ENCODE measurements at places on chromosomes 3 and 15.

DNA sequence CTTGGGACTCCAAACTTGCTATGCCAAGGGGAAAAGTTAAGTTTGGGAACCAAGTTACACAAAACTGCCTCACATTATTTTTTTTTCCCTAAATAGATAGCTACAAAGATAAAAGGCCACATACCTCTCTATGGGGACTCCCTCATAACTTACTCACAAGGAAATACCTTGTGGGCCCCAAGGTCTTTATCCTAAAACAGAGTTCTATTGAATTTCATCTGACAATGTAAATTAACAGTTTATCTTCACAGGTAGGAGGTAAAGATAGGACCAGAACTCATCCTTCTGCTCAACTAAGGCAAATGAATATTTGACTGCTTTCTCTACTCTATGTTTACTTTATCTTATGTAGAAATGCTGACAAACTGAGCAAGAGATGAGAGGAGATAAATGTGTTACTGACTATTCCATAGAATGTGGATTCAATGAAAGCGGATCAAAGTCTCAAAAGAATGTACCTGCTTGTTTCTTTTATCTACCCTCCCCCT is 1278.0 kb downstream of the OTOL1 start:
- DNase-seq = no peak

DNA sequence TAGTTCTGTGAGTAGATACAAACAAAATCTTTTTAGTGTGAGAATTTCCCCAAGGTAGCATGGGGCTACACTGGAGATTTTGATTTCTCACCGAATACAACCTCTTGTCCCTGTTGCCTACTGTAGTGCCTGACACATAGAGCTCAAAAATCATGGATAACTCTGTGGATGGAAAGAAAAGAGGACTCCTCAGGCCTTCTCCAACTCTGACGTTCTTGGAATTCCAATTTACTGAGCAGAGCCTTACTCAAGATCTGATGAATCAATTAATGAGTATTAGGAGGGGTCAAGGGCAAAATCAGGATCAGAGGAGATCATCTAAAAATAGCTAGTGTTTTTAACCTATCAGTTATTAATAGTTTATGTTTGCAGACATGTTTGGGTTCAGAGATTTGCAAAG is 46.7 kb upstream of the PYDC2 start:
- DNase-seq = no peak

DNA sequence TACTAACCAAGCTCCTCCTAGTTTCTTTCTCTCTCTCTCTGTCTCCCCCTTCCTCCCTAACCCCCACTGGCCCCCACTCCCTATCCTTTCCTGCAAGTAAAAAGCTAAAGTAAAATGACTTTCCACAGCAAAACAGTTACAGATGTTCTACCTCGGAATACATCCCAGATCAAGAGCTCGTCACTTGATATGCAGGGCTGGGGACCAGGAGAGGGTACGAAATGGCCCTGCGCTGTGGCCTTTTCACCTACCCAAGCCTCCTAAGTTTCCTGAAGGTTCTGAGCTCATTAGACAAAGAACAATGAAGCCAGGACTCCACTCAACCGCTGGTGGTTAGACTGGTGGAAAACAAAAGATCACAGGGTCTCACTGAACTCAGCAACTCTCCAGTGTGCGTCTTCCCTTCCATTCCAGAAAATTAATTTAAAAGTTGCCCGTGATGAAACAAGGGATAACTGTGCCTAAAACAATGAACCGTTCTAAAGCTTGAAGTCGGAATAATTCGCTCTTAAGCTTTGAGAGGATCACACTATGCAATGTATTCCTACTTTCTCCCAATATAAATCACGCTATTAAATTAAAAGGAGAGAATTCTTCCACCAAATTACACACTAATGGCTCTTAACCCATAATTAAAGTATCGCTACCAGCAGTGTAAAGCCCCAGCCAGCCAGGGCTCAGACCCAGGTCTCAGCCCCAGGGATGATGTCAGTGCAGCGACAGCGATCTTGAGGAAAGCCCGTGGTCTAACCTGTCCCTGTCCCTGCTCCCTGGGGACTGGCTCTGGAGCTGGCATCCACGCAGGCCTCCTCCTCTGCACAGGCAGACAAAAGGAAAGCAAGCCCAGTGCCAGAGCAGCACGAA is 5.0 kb downstream of the VGLL4 start:
- no peak for DNase-seq

- DNase-seq = no peak
Observed at GRCh38 chr3:142611206-142611605, 15.0 kb downstream of the PLS1 start.

DNA sequence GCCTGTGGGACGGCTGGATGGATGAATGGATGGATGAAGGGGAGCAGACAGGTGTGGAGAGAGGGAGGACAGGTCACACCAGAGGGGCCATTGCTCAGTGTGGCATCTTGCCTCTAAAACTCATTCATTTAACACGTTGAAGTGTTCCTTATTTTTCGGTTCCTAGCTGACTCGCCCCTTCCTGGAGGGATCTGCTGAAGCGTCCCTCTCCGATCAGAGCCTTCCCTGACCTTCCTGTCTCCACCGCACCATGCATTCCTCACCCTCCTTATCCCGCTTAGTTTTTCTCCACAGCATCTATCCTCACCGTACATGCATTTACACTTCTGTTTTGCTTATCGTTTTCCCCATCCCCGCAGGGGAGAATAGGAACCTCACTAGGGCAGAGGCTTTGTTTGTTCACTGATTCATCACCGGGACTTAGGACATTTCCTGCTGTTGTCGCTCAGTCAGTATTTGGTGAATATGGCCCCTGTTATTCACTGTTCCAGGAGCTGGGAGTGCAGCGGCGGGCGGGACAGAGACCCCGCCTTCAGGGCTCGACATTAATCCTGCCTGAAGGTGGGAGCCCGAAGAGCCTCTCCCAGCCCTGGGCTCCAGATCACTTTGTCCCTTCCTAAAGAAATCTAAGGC is 32.0 kb downstream of the FOXL2 start:
- DNase-seq = no peak

GRCh38 chr3:24578951-24579421 is 84.3 kb upstream of the THRB start:
- no peak for DNase-seq

- no peak for DNase-seq
Observed at GRCh38 chr15:68572309-68572708, 6.5 kb upstream of the CORO2B start.

GRCh38 chr3:100899440-100900091 is 93.7 kb downstream of the ABI3BP start:
- no peak for DNase-seq

GRCh38 chr3:29291982-29292363 is 11.1 kb downstream of the RBMS3 start:
- DNase-seq = no peak

DNA sequence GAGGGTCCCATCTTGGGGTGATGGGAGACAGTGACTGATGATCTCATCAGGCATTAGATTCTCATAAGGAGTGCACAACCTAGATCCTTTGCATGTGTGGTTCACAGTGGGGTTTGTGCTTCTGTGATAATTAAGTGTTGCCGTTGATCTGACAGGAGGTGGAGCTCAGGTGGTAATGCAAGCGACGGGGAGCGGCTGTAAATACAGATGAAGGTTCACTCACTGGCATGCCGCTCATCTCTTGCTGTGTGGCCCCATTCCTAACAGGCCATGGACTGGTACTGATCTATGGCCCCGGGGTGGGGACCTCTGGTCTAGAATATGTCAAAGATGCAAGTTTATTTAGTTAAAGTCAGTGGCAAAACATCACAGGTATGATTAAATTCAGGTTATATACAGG is 8.7 kb downstream of the MEF2A start:
- DNase-seq = no peak

DNA sequence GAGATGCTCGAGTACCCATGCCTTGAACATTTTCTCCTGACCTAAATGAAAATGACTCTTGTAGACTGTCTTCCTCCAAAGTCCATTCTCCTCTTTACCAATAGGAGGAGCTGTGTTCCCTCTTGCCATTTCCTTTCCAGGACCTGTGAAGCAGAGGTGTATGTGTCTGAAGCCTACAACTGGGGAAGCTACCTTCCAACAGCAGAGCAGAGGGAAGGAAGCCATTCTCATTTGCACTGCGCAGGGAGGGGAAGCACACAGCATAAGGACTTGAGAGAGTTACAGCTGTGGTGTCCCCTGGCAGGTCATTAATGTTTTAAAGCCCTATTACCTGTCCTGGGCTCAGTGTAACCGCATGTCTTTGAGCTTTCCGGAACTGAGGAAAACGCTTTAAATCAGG is 38.7 kb downstream of the HSPBAP1 start:
- no peak for DNase-seq

DNA sequence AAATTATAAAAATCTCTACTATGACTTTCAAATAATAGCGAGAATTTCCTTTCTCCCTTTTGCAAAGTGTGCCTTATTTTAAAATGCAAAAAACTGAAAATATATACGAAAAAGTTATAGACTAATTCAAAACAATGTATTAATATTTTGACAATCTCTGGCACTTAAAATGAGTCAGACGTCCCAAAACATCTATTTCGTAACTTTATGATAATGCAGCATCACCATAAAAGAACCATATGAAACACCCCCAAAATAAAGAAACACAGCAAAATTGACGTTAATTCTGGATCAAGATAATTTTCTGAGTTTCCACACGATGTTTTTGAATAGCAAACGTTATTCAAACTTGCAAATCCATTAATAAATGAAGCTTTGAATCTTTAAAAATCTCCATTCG is 1.0 kb downstream of the COPS2 start:
- no peak for DNase-seq

DNA sequence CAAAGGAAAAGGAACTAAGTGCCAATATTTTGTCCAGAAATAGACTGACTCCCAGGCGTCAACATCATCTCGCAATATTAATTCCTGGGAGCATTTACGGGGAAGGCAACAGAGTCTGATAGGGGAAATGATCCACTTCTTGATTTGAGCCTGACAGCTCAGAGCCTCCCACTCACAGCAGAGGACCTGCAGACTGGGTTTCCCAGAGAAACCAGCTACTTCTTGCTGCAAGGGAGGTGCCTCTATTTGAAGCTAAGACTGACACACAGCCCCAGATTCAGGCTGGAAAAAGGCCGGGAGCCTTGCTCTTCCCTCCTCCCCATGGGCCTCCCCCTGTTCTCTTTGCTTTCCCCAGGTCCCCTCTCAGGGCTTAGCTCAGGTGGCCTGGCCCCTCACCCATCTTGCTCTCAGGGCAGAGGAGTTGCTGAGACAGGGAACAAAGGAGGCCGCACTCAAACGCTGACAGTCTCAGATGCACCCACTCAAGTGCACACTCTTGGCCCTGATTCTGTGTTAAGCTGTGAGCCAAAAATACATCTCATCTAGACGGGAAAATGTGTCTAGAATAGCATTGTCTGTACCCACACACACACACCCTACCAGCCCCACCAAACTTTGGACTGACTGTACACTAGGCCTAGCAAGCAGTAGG is 49.8 kb upstream of the DCLK3 start:
- DNase-seq = no peak

GRCh38 chr3:26515351-26515750 is 107.2 kb upstream of the LRRC3B start:
- no peak for DNase-seq

DNA sequence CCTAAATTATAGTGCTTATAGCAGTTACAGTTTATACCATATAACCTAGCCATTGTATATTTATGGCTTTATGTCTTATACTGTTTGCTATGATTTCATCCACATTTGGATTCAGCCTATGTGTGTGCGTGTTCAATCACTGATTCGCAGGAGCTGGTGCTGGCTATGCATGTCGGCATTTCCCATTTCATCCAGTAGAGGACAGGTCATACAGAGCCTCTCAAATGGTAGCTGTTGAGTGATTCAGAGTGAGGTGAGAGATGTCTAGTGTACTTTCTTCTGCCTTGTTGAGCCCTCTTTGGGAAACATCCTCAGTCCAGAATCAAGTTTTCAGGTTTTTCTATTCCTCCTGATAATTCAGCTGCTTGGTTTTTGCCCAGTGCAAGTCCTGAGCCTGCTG is 76.1 kb downstream of the FRMD4B start:
- no peak for DNase-seq

- DNase-seq = no peak
Observed at GRCh38 chr15:89455535-89455934, 40.8 kb downstream of the RHCG start.

DNA sequence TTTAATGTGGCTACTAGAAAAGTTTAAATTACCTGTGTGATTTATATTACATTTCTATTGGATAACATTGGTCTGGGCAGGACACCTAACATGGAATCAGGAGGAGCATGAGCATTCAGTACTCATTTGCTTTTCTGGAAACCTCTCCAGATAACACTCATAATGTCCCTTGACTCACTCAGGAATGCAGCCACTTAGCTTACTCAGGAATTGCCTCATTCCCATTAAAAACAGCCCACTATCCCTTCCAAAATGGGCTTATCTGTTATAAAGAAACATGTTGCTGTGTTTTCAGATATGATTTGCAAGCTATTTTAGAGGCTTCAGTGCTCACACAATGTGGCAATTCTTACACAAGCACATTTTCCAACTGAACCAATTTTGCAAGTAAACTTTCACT is 17.1 kb downstream of the GBE1 start:
- no peak for DNase-seq

DNA sequence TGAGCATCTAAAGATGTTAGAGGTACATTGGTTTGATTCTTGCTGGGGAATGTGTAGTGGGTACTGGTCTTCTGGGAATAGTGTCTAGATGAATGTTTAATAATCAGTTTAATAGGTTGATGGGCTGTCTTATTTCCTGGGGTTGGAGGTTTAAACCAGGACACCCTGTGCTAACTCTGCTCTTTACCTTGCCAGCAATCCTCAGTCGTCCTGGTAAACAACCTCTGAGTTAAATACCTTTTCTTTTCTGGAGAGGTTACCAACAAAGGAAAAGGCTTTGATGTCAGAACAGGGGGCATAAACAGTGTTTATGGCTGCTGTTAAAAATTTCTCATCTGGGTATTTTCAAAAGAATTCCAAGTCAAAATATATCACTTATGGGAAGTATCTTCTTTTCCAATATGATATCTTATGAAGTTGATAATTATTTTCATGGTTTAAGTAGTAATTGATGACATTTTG is 23.5 kb downstream of the MITF start:
- DNase-seq = no peak

GRCh38 chr3:186746008-186746407 is 28.8 kb downstream of the KNG1 start:
- DNase-seq = no peak

DNA sequence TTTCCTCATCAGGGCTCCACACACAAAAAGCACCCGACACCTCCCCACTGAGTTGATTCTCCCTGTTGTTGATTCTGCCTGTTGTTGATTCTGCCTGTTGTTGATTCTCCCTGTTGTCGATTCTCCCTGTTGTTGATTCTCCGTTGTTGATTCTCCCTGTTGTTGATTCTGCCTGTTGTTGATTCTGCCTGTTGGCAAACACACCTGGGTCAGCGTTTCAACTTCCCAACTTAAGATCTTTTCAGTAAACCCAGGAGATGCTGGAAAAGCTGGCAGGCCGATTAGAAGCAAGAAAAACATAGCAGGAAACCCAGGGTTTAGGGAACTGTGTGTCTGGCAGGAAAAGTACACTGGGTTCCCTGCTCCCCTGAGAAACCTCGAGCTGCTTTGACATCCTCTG is 47.9 kb downstream of the TNK2 start:
- DNase-seq = no peak

- DNase-seq = no peak
Observed at GRCh38 chr3:112561484-112561733, 353 bp downstream of the ATG3 start.

GRCh38 chr3:145719114-145719513 is 441.9 kb downstream of the PLOD2 start:
- DNase-seq = no peak
